ENCODE measurements at places on chromosomes 5 and 9.

- DNase-seq, result no peak
Measured at GRCh38 chr5:64807520-64807919, 38.8 kb downstream of the CWC27 start.

DNA sequence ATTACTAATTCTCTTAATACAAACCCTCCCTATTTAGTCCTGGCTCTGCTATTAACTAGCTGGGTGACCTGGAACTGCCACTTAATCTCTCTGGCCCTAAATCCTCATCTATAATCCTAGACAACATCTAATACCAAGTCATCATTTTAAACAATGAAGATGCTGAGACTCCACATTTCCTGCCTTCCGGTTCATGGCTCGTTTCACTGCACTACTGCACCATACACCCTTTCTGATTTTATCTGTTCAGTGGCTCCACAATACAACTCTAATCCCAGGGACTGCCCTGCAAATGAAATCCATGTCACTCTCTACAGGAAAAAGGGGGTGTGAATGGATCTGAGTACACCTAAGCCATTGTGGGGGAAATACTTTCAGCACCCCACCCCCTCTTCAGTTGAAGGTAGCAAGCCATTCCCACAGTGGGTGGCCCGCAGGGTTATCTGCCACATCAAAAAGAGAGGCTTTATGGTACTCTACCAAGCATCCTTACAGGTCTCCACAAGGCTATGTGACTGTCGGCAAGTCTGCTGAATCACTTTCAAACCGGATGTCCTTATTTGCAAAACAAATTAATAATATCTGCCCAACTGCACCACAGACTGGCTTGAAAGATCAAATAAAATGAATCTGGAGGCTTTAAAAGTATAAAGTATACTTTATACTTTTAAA, 89.5 kb downstream of the EPB41L4A start:
- DNase-seq, result no peak

GRCh38 chr9:18327121-18327520, 146.8 kb upstream of the ADAMTSL1 start:
- no peak for DNase-seq

- DNase-seq, result no peak
Measured at GRCh38 chr5:89346573-89346972, 463.6 kb upstream of the MEF2C start.

GRCh38 chr5:66814146-66814991, 218.2 kb downstream of the MAST4 start:
- DNase-seq, result peak; percentile 26

DNA sequence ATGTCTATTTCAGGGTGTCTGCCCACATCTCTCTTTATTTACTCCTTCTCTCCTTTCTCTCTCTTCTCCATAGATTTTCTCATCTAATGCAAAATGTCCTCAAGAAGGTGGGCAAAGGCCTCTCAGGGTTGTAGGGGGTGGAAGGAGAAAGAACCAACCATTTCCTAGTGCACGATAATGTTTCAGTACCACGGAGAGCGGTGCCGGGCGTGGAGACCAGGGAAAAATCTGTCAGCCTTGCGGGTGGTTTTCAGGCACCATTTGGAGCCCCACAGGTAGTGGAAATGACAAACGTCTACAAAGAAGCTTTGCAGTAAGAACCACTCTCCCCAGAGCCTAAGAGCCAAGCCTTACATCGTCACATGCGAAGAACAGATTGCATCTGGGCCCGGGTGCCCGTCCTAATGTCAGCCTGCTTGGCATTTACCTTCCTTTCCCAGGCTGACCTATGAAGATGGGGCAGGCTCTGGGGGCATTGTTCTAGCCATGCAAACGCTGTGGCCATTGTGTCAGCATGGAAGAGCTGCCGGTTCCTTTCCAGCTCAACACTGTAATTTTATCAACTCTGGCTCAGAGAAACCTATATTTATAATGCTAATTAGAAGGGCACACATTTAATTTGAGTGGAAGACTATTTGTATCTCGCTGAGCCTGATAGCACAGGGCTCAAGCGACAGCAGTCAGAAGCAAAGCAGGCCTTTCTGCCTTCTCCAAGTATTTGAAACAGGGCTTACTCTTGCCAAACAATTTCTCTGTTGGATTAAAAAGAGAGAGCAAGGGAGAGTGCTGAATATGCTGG, 430.1 kb upstream of the WWC1 start:
- no peak for DNase-seq

- DNase-seq, result no peak
Measured at GRCh38 chr9:130893341-130894101, 3.1 kb downstream of the QRFP start.

GRCh38 chr5:75260708-75261107, 24.0 kb upstream of the ANKRD31 start:
- DNase-seq, result no peak

GRCh38 chr9:123020796-123021195, 12.7 kb upstream of the GPR21 start:
- DNase-seq, result peak; percentile 50

GRCh38 chr5:76458486-76458830, 55.4 kb downstream of the IQGAP2 start:
- DNase-seq, result no peak

- DNase-seq, result no peak
Measured at GRCh38 chr9:103981912-103982311, 112.2 kb upstream of the SMC2 start.

DNA sequence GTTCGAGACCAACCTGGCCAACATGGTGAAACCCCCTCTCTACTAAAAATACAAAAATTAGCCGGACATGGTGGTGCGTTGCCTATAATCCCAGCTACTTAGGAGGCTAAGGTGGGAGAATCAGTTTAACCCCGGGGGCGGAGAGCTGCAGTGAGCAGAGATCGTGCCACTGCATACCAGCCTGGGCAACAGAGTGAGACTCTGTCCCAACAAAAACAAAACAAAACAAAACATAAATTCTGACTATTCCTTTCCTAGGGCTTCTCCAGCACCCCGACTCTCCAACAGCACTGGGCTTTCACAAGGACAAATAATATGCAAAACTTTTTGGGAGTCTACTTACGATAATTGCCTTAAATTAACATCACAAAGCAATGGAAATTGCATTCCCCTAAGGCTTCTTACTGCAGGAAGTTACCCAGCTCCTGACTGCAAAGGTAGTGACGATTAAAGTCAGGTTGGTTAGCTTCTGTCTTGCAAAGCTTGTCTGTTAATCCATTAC, 15.9 kb upstream of the CDKN2AIPNL start:
- DNase-seq, result no peak

GRCh38 chr9:124376329-124376728, 38.9 kb downstream of the PSMB7 start:
- no peak for DNase-seq

DNA sequence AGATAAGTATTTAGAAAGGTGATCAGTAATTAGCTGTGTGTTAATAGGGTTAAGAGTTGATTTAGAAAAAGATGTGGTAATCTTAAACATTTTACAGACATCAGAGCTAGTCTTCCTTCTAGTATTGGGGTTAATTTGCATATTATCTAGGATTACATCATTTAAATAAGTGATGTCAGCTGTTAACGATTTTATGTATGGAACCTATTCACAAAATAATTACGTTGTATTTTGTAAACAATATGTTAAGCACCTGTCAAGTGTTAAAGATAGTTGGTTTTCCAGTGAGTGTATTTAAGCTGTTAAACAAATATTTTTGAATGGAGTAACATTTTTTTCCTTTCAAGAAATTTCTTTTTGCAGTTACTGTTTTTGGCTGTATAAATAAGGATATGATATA, 2.2 kb downstream of the DCP2 start:
- DNase-seq, result no peak

DNA sequence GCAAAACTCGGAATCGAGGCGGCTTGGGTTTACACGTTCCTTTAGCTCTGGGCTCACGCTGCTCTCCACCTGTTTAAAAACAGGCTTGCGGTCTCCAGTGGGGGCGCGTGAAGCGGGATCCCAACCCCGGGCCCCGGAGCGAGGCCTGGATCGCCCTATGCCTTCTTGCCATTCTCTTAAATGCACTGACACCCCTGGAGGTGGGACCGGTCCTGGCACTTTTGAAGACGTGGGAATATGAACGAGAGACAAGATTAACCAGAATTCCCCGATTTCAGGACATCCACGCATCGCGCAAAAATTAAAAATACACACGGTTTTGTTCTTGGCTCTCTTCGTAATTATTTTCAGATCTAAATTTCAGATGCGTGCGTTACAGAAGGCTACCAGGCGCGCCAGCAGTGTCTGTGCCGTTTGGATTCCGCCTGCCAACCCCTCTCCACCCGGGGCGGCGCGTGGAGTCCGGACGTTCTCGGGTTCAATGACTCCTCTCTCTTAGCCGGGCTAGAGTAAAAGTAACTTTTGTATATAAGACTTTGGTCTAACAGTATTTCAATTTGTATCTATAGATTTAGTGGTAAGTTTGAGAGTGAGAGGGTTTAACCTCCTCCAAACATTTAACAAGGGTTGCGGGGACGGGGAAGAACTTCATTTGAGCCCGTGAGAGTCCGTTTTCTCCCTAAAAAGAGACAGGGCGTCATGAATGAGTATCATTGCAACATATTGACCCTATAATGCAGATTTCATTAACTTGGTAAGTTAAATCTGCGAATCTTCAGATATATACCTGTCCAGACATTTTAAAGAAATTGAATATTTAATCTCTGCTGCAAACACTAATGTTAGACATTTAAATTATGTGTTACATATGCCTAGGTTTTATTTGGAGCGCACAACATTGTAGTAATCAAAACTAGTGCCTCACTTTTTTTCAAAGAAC, 3.8 kb downstream of the FOXD1 start:
- no peak for DNase-seq

DNA sequence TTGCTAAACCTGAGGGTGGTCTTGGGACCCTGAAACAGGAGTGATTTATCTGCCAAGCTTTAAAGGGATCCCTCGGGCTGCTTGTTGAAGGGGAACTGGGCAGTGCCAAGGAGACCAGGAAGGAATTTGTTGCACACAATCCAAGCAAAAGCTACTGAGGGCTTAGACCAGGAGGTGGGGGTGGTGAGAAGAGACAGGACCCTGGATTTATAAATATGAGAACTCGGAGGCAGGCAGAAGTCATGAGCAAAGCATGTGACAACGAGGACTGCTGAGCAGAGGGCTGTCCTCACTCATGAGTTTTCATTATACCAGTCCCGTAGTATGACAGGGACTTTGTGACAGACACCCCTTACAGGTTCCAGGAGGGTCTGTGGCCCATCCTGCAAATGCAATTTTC, 237.3 kb downstream of the DRD1 start:
- no peak for DNase-seq

GRCh38 chr5:113776168-113776567, 262.7 kb downstream of the YTHDC2 start:
- DNase-seq, result no peak

DNA sequence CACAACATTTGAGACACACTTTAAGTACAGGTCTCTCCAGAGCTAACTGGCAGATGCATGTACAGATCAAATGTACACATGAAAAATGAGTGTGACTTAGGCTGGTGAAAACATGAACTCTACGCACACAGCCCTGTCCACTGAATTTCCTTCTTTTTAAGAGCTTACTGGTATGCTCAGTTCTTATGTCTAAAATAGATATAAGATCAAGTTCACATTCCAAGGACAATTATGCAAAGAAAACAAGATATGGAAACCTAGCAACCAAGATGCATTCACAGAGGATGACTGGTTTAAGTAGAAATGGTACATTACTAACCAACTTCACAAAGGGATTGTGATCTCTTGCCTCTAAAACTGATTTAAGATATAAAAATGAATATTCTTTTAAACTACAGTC, 56.7 kb downstream of the TLE1 start:
- DNase-seq, result peak; percentile 62

DNA sequence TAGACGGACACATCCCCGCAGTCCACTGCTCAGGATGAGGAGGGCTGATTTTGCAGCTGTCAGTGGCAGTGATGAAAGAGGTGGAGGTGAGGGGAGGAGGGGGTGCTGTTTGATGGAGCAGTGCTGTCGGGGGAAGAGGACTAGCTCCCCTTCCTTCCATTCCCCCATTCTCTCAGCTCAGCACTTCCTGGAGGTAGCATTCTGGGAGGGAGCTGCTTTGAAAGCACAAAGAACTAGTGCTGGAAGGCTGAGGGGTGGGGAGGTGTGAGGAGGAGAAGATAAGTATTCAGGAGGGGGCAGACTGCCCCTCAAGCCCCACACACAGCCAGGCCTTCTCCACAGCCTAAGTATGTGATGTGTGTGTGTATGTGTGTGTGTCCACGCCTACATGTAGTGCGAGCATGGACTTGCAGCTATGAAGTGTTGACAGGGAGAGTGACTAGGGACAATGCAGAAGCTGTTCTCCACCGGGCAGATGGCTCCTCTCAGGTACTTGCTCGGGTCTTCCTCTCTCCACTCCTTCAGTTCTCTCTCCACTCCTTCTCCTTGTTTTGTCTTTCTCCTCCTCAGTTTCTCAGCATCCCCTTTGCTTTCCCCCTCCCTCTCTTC, 65.5 kb upstream of the HSPA9 start:
- no peak for DNase-seq

- no peak for DNase-seq
Measured at GRCh38 chr5:175715627-175716522, 58.0 kb downstream of the HRH2 start.

GRCh38 chr5:74319076-74319475, 321.5 kb downstream of the ENC1 start:
- no peak for DNase-seq

DNA sequence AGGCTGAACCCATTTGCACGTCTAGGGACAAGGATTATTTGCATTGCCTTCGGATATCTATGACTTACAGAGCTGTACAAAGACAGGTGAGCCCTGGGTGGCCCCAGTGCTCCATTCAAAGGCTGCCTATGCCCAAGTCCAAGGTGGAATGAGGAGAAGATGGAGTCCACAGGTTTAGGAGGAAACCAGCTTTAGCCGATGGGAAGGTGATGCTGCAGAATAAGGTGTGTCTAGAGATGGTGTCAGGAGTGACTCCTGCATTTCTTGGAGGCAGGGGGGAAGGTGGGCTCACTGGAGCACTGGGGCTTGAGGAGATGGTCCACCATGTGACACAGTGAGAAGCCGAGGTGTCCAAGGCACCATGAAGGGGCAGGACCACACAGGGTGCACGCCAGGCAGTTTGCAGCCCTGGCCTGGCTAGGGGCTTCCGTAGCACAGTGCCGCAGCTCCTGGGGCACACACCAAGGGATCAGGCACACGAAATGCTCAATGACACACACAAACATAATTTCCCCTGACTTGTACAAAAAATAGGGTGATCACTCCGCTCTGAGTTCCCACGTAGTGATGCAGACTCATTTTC, 32.1 kb downstream of the SEMA4D start:
- DNase-seq, result no peak

DNA sequence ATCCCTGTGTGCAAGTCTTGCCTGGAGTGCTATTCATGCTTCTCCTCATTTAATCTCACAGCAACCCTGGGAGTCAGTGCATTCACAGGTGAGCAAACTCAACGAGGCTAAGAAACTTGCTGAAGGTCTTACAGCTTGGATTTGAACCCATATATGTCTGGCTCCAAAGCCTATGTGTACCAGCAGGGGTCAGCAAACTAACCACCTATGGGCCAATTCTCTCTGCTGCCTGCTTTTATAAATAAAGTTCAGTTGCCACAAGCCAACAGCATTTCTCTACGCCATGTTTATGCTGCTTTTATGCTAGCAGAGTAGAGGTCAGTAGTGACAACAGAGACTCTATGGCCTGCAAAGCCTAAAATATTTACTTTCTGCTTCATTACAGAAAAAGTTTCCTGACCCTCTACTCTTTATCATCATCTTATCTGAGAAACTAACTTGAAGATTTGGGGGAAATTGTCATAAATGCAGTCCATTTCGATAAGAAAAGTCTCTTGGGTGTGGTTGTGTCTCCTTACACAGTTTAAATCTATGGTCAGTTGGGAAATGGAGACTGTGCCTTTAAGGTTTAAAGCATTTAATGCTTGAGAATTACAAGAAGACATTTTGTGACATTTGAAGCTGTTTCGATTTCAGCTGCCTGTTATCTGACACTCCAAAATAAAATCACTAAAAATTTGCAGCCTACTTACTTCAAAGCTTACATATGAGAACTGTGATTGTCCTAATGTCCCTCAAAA, 137.7 kb downstream of the PRELID2 start:
- peak; percentile 64 for DNase-seq
